ENCODE measurements at places on chromosomes 5 and 9.
A peak's percentile ranks its signal among the peaks of the same experiment; 100 is the strongest.

GRCh38 chr5:130729541-130729940 lies 435.5 kb downstream of the HINT1 start:
- DNase-seq: no peak

DNA sequence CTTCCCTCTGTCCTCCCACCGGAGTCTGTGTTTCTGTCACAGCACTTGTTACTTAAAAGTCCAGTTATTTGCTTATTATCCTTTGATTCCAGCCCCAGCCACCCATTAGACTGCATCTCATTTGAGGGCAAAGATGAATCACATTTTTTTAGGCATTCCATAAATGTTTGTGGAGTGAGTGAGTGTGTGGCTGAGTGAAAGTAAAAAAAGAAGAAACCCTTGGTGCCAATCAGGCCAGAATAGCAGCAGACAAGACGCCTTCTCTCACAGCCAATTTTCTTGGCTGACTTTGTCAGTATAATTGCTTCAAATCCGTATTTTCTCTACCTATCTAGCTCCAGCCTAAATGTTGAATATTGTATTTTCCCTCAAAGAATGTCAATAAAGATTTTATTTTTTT lies 613.0 kb upstream of the WWC1 start:
- no peak for DNase-seq

DNA sequence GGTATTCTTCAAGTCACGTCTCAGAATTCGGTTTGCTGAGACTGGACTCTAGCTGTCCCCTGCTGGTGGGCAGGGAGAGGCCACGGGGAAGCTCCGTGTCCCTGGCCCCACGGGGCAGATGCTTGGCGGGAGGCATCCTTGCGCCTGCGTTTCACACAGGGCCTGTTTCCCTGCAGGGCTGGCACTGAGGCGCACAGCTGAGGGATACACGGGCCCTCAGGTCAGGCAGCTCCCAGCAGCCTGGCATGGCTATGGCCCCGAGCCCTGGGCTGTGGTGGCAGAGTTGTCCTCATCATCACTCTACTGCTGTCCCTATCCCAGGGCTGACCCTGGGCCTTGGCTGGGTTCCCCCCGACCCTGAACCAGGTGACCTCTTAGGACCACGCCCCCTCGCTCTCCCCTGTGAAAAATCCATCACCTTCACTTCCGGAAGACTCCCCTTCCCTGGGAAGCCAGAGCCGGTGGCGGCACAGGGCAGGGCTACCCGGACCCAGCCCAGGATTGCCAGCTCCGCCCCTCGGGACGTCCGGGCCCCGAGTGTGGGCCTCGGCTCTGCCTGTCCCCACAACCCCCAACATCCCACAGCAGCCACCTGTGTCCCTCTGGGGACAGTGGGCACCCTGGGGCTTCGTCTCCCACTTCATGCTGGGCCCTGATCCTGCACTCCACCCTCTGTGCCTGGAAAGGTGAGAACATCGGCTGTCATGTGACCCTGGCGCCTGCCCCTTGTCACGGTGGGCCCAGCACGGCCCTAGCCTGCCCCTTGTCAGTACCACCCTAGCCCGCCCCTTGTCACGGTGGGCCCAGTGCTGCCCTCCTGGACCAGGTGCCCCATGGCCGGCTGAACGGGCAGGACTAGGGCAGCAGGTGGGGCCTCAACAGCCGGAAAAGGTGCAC lies 5.0 kb downstream of the DPP7 start:
- DNase-seq: no peak

- no peak for DNase-seq
These were observed 28.7 kb downstream of the ANKRD34B start for GRCh38 chr5:80541392-80541791.

DNA sequence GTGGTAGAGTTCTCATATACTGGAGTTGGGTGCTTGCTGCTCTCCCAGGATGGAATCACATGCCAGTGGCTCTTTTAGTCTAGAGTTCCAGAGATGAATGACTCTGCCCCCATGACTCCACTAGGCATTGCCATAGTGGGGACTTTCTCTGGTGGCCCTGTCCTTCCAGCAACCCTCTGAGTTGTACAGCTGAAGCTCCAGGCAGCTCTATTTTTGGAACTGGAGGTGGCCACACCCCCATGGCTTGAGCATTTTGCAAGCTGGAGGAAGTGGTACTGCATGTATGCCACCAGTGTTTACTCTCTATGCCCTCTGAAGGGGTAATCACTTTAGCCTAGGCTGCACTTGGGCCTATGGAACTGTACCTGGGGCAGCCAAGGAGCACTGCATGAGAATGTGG lies 112.6 kb downstream of the RANBP17 start:
- no peak for DNase-seq

GRCh38 chr5:612498-613424 lies 621 bp downstream of the CEP72 start:
- DNase-seq: peak; percentile 22

GRCh38 chr5:16321284-16321683 lies 141.7 kb upstream of the MARCHF11 start:
- no peak for DNase-seq

- no peak for DNase-seq
These were observed 247.1 kb downstream of the SLCO4C1 start for GRCh38 chr5:102048940-102049339.

GRCh38 chr9:107266624-107267368 lies 16.3 kb upstream of the RAD23B start:
- no peak for DNase-seq

GRCh38 chr5:128083811-128084227 lies 253 bp downstream of the SLC12A2 start:
- DNase-seq: no peak

DNA sequence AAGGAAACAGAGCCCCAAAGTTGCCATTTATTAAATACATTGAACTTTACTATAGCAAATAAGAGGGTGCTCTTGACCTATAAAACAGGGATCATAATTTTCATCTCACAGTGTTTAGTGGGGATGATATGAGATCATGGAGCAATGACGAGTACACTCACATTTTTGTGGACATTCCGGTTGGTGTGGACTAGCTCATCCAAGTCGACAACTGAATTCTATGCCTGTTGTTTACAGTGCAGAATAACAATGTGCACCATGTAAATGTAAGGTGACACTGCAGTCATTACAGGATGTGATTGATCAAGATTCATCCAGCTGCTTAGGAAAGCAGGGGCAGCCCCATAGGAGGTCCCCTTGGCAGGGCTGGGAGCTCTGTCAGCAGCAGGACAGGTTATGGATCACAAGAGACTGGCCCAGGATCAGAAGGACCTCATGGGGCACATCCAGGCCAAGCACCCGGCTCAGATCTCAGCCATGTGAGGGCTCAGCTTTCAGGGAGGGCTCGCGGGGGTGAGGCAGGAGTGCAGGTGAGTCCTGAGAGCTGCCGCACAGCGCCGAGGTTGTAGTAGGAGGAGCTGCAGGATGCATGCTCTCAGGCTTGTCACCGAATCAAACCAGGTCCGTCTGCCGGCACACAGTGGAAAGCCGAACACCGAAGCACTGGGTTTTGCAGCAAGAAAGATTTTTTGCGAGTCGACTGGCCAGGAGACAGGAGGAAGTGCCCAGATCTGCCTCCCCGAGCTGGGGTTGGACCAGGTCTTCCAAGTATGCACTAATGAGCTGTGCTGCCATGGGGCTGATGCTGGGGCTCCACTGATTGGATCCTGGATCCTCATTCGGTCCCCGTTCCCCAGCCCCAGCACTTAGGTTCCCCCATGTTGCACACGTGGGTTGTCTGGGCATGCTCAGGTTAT lies 28.2 kb downstream of the MRPL36 start:
- no peak for DNase-seq

GRCh38 chr5:136000932-136001331 lies 27.9 kb upstream of the TGFBI start:
- no peak for DNase-seq

- no peak for DNase-seq
These were observed 210.3 kb upstream of the TBC1D2 start for GRCh38 chr9:98465799-98466198.
